NCI-H524 (cell line): ENCODE measurements at places on chromosomes 4 and X.

DNA sequence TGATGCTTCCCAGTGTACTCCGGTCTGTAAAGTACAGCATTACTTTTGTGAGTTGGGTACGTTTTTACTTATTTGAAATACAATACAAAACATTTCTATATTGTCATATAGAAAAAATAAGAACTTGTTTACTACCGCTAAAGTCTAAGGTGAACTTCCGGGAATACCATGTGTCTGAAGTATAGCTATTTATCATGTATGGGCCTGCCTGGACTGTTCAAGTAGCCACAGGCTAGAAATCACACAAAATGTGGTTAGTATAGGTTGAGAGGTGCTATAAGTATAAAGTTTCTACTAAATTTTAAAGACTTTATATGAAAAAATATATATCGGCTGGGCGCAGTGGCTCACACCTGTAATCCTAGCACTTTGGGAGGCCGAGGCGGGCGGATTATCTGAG is 152.3 kb downstream of the ARAP2 start:
- DNase-seq: no peak

DNA sequence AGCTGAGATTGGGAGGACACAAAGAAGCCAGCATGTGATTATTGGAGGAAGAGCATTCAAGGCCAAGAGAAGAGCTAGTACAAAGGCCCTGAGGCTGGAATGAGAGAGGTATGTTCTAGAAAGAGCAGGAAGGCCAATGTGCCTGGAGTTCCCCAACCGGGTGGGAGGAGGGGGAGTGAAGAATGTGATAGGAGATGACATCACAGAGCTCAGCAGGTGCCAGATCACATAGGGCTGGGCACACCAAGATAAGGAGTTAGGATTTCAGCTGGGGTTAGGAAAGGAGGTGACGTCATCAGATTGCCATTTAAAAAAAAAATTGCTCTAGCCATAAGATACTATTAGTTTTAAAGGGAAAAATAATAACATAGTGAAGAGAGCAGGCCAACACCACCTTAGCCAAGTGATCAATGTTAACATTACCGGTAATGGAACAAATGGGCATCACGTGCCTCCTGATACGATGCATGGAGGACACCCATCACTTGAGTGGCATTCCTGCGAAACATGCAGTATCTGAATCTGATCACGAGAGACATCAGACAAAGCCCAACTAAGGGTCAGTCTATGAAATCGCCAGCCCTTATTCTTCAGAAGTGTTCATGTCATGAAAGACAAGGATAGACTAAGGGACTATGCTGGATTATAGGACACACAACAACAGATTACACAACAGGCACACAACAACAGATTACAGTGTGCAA is 344.3 kb downstream of the BCOR start:
- DNase-seq: no peak

DNA sequence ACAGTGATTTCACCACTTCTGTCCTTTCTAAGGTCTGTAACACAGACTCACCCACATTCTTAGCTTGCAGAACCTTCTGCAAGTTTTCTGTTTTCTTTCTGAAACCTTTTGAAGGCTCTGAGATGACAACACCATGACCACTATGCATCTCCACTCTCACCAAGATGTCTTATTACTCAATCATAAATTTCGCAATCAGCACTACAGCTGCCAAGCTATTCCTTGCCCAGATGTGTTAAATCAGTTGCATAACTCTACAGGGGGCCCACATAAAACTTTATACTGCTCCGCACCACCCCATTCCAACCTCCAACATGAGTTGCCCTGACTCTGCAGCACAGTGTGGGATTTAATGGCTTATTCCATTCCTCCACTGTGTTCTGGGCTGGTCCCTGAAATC is 229.9 kb downstream of the COL25A1 start:
- DNase-seq: no peak

- no peak for DNase-seq
Measured at GRCh38 chrX:134640914-134641313, 17.4 kb downstream of the PLAC1 start.

DNA sequence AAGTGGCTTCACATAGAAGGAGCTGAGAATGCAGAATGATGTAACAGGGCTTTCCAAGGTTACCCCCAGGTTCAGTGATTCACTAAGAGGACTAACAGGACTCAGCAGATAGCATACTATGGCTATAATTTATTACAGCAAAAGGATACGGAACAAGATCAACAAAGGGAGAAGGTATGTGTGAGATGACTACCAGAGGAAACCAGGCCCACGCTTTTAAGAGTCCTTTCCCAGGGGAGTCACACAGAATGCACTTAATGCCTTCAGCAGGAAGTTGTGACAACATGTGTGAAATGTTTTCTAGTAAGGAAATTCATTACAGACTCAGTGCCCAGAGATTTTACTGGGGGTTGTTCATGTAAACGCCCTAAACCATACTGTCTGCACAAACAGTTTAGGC is 373.6 kb upstream of the MAGEB2 start:
- DNase-seq: no peak

GRCh38 chr4:52143815-52144214 is 92.7 kb downstream of the SPATA18 start:
- DNase-seq: no peak

DNA sequence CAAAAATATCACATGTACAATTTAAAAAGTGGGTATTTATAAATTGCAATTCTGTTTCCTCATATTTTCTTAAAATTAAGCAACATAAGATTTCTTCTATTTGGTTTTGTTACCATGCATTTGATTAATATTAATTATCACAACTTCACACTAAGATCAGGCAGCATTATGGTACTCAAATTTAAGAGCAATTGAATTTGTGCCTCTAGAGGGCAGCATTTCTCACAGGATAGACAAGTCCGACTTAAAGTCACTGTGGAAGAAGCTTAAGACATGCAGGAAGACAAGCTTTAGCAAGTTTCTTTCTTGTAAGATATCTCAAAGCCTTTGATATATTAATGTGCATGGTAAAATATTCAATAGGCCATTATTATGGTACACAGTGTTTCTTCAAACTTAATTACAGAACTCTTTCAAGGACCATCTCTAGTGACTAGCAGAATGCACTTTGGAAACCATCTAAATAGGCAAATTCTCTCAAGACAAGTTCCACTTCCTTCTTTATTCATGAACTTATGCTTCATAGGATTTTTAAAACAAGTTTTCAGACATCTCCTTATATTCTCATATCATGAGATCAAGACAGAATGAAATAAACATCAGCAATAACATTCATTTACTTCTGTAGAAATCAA is 35.0 kb downstream of the FBXW7 start:
- peak; percentile 35 for DNase-seq

DNA sequence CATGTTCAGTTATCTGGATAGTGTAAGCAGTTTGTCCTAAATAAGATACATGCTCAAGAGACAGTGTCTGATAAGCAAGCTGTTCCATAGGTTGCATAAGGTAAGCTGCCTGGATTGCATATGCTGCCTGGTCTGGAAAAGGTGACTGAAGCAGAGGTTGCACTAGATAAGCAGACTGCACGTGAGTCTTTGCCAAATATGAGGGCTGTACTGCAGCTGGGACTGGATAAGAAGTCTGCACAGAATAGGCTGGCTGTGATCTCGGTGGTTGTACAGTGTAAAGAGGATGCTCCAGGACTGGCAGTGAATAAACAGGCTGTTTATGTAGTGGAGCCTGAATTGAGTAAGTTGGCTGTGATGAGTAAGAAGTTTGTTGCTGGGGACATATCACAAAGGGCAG is 68.9 kb downstream of the WNK3 start:
- no peak for DNase-seq

GRCh38 chr4:107379054-107379869 is 340.8 kb downstream of the PAPSS1 start:
- DNase-seq: peak; percentile 4

DNA sequence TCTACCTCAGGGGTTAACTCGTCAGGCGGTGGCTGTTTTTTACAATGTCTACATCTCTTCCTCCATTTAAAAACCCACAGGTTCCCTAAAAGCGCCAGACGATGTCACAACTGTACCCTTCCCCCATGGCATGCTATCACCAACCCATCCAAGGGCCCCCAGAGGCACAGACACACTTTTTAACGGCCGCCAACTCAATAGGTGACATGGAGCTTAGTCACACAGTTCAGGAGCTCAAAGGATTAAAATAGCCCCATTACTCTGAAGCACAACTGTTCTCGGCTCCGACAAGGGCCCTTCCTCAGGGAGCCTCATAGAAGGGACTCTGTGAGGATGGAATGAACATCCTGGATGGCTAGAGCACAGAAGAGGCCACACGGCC is 12.4 kb downstream of the SH3KBP1 start:
- DNase-seq: no peak
